ENCODE measurements at places on chromosomes 6 and 20.

GRCh38 chr6:5723841-5724691 lies 282.7 kb downstream of the NRN1 start:
- no peak for DNase-seq

DNA sequence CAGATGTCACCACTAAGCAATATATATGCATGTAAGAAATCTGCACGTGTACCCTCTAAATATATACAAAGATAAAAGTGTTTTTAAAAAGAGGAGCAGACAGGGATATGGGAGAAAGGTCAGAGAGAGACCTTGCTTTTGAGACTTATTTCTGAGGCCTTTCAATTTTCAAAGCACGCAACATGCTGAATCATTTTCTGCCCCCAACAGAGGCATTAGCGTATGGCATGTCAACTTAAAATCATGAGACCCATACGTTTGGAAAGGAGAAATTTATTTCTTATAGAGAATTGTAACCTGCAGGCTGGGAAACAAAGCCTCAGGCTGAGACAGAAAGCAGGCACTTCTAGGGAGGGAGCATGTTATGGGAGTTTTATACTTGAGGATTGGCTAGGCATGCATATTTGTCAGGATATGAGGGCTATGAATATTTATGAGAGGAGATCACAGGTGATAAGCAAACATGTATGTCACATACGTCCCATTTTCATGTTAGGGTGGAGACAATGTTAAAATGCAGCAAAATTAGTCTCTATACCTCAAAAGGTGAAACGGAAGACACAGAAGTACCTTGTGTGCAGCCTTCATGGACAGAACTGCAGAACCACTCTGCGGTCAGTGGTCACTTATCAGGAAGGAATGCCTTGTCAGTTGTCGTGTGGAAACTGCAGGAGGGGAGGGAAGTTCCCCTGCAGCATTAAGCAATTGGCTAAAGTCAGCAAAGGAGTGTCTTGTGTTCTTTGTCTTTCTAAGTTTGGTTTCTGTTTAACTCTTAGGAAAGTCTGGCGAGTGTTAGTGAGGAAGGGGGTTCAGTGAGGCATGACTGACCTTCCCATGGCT lies 6.3 kb upstream of the GABRR2 start:
- DNase-seq = no peak

DNA sequence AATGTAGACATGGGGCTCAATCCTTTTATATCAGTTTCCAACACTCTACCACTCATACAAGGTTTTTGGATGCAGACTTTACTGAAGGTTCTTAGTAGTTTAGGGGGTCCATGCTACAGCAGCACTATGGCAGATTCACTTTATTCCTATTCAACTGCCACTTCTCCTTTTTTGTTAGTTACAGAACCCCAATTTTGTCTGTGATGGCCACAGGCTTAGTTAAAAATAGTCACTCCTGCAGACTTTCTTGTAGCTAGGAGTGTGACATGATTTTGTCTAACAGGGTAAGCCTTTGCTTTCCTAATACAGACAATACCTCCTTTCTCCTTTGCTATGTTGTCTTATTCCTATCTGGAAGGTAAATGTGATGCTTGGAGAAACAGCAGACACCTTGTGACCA lies 90.0 kb upstream of the SLC24A3 start:
- no peak for DNase-seq

DNA sequence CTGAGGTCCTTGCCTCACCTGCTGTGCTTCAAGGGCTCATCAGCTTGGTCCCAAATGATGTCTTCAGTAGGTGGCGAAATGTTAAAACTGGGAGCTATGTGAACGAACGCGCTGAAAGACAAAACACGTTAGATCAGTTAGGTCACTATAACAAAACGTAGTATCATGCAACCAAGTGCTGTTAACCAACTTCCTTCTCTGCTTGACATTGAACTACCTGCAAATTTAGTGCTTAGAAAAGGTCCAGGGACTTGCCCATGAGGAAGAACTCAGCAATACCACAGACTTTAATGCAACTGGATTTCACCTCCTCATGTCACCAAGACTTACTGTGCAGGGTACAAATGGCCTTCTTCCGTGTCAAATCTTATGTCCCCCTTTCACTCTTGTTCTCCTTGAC lies 24.8 kb downstream of the BACH2 start:
- DNase-seq = no peak

- DNase-seq = no peak
Measured at GRCh38 chr6:7180751-7181150, 73.0 kb downstream of the RREB1 start.

DNA sequence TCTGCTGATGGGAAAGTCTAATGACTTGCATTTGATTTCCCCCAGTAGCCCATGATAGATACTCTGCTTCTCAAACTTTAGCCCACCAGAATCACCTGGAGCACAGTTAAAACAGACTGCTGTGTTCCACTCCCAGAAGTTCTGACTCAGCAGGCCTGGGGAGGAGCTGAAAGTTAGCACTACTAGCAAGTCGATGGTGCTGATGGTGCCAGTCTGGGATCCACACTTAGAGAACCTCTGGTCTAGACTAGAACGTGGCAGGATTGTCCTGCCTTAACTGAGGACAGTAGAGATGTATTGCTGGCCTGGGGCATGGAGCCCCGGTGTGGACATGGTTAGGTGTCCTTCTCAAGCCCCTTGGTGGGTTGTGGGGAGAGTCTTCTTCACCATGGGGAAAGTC lies 8.7 kb downstream of the TOX2 start:
- no peak for DNase-seq
